ENCODE measurements at places on chromosomes 2 and 18.

GRCh38 chr2:237685408-237685807 is 58.0 kb downstream of the LRRFIP1 start:
- no peak for DNase-seq

DNA sequence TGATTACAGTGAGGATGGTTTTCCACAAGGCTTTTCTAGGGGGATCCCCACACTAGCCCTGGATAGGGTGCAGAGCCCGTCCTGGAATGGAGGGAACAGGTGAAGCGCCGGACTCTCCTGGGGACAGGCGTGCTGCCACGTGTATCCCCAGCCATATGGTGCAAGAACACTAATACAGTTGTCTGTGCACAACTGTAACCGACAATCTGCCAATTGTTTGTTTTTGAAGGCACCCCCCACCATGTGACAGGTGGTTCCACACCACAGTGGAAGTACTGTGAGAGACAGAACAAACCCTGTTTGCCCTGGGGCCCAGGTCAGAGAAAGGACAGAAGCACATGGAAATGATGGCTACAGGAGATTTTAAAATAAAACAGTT is 52.9 kb downstream of the MYCN start:
- no peak for DNase-seq

DNA sequence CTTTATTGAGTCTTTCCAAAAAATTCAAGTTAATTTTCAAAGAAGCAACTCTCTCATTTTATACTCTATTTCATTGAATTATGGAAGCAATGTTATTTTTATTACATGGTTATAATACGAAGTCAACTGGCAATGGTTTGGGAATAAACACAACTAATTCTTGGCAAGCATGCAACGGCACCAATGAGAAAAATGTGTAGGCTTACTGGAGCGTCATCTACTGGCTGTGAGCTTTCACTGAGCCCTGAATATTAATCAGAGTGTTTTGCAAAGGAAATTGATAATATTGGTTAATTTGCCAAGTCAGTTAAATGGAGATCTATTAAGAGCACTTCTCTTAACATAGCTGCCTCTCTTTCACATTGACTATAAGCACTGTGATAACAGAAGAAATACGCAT is 163.9 kb downstream of the IKZF2 start:
- no peak for DNase-seq

- peak; percentile 64 for DNase-seq
These were observed 34.9 kb downstream of the C18orf54 start for GRCh38 chr18:54392543-54393023.

- DNase-seq: no peak
These were observed 1.6 kb downstream of the TMEM185B start for GRCh38 chr2:120221616-120222015.
